ENCODE measurements at places on chromosomes 7 and 10.

DNA sequence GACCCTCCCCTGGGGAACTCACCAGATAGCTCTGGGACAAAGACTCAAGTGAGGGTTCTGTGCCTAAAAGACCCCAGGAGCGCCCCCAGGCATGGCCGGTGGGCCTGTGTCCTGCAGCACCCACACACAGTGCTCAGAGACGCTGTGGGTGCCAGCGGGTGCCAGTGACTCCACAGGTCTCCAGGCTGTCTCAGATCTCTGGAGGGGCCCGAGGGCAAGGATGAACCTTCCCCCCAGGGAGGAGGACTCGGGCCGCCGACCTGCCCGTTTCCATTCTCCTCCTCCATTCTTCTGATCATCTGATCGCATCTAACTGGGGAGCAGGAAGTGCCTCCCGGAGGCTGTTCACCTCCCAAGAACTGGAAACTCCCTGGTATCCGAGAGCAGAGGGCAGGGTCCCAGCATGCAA is 980 bp downstream of the ADAM8 start:
- DNase-seq = no peak

- DNase-seq = no peak
These were observed 99.7 kb downstream of the ELMO1 start for GRCh38 chr7:37348982-37349381.

DNA sequence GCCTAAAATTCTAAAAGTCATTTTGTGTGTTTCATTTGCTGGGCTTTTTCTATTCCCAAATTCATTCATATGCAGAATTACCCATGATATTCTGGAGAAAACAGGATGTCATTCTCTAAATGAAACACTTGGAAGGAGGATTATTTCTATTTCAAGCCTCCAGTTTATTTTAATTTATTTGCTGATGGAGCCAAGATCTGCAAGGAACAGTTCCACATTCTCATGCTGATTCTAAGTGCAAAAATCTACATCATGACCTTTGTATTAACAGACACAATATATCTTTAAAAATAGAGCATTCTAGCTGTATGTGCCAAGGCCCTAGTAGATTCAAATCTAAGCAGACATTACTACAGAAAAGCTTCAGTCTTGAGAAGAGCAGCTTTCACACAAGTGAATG is 51.3 kb upstream of the KCND2 start:
- DNase-seq = no peak

DNA sequence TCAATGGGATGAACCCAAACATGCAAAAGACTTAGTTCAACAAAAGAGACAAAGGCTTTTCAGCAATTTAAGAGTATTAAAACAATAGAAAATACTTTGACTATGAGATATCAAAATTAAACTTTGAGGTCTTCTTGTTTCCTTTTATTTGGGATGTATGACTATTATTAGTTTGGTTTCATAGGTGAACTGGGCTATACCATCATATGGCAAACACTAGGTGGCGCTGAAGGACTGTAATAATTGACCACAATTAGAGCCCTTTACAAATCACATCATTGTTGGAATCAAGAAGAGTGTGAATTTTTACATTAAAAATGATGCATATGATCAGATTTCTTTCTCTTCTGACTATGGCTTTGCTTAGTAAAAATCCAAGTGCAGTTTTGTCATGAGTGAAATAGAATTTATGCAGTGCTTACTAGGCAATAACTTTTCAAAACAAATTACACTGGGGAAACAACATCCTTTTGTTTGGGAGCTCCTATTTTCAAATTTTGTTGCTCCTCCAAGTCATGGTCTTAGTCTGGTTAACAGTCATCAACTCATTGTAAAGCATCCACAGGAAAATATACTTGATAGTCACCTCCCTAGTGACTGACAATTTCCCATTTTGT is 14.7 kb upstream of the NXPH1 start:
- DNase-seq = no peak

- peak; percentile 69 for DNase-seq
These were observed 135.8 kb downstream of the CNNM2 start for GRCh38 chr10:103053659-103054581.

GRCh38 chr10:53904506-53905241 is 896.4 kb downstream of the PCDH15 start:
- DNase-seq = no peak

DNA sequence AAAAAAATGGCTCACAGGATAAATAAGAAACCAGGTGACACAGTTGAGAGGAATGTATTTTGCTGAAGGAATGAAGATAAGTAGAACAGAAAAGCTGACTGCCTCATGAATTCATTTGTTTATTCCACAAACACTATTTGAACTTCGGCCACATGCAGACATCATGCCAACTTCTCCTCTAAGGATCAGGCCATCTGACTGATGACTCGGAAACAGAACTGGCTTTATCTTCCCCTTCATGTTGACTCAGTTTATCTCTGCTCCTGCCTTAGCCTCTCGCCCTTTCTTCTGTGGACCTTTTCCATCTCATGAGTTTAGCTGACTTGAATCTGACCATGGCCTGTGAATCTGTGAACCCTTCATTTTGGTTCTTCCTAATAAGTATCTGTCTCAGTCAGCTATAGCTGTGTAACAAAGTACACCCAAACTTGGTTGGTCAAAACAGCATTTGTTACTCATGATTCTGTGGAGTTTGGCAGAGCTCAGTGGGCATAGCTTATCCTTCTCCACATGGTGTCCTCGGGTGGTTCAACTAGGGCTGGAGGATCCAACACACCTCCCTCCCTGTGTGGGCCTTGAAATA is 44.0 kb upstream of the GRID1 start:
- DNase-seq = no peak

- DNase-seq = no peak
These were observed 160.8 kb downstream of the PKD1L1 start for GRCh38 chr7:47787249-47788069.

GRCh38 chr10:33012306-33012705 is 54.3 kb upstream of the ITGB1 start:
- no peak for DNase-seq

GRCh38 chr10:125263551-125263950 is 103.2 kb upstream of the CTBP2 start:
- DNase-seq = no peak

DNA sequence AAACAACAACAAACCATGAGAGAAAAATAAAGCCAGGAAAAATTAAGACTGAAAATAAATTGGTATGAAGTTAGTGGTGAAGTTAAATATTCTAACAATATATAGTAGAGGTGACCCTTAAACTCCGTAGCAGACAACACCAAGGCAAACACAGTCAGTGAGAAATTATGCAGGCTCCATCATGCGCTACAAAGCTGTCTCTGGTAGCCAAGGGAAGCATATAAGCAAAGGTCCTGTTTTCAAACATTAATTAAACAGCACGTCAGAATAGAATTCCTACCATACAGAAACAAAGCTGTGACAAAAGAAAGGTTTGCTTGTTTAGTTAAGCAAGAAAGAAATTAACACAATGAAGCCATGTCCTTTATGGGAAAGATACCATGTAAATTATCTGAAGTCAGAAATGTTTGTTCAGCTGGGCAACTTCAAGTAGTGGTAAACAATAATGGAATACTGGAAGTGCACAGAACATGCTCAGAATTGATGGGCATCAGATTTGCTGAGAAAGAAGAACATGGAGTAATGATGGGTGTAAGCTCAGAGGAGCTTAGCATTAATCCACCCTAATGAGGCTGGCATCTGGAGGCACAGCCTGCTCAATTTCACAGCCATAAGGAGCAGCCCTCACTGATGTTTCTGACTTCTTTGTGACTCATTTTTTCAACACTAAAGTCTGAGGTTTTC is 75.7 kb downstream of the IGF2BP3 start:
- DNase-seq = no peak

DNA sequence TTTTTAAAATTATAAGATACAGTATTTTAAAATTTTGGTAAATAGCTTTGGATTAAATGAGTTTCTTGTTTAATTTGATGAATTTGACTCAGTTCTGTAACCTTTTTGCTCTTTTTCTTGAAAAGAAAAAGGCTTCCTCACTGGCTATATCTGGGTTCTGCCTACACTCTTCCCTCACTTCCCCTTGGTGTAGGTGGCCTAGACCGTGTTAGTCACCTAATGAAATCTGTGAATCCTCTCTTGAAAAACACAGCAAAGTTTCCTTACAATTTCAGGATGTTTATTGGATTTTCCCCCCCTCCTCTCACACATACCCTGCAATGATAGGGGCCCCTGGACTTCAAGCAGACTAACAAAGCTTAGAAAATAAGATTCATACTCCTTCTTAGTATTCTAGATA is 231.6 kb downstream of the ADK start:
- DNase-seq = no peak

DNA sequence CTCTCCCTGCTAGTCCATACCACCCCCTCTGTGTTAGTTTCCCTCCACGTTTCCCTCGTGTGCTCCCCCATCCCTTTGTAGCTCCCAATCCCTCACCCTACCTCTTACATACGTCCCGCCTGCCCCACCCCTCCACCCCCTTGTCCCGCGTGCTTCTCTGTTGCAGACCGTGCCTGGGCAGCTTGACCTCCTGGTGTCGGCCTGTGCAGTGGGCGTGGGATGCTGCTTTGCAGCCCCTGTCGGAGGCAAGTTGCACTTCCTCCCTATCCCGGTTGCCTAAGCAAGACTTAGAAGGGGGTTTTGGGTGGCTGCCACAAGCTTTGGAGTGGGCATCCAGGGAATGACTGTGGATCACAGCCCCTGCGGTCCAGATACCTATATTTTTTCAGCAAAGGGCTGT is 7.7 kb downstream of the CLCN1 start:
- no peak for DNase-seq

- no peak for DNase-seq
These were observed 231.8 kb downstream of the PTEN start for GRCh38 chr10:88095223-88095721.

DNA sequence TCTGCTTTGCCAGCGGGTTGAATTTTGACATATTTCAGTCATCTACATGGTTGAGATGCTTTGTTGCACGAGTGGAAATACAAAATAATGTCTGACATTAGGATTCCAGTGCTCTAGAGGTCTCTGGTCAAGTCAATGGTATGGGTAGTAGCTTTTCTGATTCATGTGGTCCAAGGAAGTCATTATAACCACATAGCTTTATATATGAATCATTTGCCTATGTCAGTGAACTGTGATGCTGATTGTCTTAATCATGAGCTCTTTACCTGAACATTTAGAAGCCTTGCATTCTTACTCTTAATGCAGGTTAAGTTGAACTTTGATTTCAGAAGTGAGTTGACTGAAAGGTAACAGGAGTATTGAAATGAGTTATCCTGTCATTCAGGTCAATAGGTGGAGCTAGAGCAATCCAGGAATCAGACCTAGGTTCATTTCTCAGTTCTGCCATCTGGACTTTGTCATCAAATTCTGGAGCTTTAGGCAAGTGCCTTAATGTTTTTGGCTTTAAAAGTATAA is 3.3 kb downstream of the MAPK8 start:
- DNase-seq = no peak

DNA sequence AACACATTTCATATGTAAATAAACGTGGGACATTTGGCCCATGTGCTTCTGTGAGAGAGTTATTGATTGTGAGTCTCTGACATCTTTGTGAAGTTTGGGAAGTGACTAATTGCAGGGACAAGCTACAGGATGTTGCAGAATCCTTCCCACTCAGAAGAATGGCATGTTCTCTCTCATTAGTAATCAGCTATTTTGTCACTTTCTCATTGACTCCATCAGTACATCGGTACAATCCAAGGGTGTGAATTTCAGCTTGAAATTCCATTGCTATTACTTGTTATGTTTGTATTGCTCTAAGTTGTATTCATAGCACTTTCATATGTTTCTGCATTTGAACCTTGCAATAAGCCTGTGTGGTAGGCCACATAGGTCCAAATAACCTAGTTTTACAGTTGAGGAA is 100.0 kb upstream of the KCNMA1 start:
- DNase-seq = no peak

- DNase-seq = no peak
These were observed 221.8 kb downstream of the PHF14 start for GRCh38 chr7:11195502-11195901.

DNA sequence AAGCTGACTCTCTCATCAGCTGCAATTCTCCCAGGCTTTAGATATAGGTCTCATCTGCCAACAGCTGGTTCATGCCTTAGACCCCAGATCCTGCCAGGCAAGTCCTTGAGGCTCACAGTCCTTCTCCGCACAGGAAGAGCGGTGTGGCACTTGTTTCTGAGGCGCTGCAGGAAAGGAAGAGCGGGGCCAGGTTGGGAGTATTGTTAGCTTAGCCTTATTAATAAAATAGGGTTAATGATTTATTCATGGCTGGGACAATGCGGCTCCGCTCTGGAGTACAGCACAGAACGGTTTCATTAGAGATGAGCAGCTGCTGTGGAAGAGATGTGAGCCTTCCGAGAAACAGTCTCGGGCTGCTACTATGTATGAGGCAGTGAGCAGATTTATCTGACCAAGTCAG is 78.1 kb downstream of the FZD1 start:
- DNase-seq = no peak

GRCh38 chr10:1368842-1369171 is 312.6 kb downstream of the WDR37 start:
- no peak for DNase-seq

DNA sequence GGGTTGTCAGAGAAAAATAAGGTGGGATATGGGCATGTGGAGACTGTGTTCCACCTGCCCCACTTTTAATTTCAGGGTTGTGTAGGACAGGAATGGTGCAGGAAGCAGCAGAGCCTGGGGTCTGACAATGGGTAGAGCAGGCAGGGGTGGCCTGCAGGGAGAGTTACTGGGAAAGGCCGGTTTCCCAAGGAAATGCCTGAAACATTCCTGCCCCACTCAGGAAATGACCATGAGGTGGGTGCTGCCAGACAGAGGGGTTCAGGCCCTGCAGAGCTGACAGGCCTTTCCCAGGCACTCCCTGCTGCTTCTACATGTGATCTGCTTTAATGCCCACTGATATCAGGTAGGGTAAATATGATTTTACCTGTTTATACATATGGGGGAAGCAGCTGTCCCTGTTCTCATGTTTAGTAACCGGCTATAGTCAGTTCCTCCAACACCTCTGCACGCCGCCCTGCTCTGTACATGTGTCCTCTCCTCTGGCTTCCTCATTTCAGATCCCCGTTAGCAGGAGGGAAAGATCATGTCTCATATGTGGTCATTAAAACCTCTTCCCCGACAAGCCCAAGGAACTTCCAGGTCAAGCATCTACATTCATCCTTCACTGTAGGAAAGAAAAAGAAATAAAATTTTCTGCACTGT is 118.6 kb upstream of the PRSS58 start:
- DNase-seq = no peak

DNA sequence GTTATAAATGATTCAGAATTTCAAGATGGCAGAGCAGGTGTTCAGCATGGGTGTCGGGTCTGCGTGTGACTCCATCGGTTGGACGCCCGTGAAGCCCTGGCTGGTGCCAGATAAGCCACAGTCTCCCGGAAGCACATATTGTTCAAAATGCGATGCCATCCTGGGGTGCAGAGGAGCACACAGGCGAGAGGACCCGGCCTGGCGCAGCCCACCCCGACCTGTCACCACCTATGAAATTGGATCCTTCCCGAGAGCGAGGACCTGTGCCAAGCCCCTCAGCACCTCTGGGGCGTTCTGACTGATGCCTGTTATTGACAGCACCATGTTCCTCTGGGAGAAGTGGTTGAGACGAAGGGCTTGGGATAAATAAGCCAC is 110.1 kb downstream of the ACTR3B start:
- no peak for DNase-seq
